ENCODE measurements at places on chromosomes 1 and 21.

DNA sequence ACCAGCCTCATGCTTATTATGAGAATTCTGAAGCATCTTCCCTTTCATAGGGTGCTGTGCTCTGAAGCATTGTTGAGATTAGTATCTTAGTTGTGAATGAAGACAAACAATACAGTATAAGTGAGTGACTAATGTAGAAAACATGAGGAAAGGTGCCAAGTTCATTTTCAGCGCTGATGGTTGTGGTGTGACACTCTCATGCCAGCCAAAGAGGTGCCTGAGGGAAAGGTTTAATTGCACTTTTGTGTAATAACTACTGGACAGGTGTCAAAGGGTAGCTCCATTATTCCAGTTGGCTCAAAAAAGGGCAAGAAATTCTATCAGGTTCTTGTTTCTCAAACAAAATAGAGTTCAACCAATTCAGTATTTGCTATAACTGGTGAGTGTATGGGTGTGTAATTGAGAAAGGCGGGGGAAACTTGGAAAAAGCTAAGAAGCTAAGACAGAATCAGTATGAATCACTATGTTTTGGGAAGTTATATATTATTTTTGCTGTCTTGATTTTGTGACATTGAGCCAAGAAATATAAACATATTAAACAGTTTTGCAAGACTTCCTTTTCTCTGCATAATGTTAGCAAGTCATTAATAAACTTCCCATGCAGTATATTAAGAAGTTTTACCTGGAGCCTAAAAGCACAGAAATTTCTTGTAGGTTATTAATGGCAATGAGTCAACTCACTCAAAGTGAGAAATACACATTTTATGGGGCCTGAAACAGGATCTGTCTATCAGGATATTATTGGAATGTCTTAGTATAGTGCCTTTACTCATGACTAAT lies 31.8 kb downstream of the KCNK2 start:
- no peak for DNase-seq

- DNase-seq: no peak
These were observed 336.2 kb upstream of the SGIP1 start for GRCh38 chr1:66197785-66198184.

DNA sequence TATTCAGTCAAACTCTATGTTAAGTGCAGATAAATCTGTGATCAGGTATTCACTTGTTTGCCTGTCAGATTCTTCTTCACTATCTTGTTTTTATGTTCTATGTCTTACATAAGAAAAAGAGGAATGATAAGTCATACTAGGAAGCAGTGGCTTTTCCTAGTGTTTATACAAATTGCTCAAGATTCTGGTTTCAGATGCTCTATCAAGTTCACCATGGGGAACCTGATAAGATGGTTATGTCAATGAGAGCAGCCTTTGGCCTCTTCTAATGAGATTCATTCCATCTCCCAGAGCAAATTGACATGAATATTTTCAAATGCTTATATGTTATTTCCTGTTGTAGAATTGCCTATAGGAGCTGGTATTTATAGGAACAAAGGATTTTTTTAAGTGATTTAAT lies 218.8 kb upstream of the TMPRSS15 start:
- no peak for DNase-seq

- no peak for DNase-seq
These were observed 50.7 kb upstream of the H6PD start for GRCh38 chr1:9183898-9184297.

DNA sequence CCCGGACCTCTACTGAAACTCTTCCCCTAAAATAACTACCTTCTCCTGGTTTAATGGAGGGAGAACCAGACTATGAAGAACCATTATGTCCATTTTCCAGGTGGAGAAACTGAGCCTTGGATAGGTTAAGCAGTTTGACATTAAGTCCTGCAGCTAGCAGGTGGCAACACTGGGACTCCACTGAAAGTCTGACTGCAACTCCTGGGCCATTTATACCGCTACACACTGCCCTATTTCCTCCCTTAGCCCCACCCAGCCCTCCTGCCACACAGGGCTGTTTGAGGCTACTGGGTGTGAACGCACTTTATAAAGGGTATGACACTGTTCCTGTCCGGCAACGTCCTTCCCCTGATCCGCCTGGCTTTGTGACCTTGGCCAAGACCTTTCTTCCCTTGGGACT lies 511 bp upstream of the INPP5B start:
- no peak for DNase-seq

DNA sequence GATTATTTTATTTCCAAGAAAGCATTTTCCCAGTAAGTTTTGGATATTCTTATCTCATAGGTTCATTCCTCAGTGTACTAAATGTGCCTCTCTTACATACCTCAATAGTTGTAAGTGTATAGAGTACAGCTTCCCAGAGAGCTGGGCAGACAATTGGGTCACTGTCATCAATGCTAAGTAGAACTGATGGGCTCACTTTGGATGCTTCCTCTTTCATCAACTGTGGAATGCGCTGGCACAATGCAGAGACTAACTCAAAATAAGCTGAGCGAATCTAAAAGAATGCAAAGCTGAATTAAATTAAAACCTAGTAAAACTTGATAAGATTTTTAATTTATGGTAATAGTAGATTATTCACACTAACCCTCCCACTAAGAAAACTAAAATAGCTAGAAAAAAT lies 21.5 kb downstream of the LTN1 start:
- no peak for DNase-seq

GRCh38 chr21:34369741-34370140 lies 5.6 kb upstream of the SMIM11 start:
- no peak for DNase-seq

DNA sequence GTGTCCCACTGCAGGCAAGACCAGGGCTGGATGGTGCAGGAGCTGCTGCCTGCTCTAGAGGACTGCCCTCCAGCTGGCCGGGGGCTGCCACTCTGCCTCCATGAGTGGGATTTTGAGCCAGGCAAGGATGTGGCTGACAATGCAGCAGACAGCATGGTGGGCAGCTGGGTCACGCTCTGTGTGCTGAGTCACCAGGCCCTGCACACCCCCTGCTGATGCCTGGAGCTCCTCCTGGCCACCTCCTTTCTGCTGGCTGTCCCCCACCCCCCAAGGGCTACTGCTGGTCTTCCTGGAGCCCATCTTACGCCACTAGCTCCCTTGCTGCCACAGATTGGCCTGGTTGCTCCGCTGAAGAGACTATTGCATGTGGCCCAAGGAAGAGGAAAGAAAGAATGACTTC lies 3.9 kb upstream of the ZSCAN20 start:
- no peak for DNase-seq

- no peak for DNase-seq
These were observed 33.8 kb downstream of the PCNX2 start for GRCh38 chr1:233261695-233262094.

DNA sequence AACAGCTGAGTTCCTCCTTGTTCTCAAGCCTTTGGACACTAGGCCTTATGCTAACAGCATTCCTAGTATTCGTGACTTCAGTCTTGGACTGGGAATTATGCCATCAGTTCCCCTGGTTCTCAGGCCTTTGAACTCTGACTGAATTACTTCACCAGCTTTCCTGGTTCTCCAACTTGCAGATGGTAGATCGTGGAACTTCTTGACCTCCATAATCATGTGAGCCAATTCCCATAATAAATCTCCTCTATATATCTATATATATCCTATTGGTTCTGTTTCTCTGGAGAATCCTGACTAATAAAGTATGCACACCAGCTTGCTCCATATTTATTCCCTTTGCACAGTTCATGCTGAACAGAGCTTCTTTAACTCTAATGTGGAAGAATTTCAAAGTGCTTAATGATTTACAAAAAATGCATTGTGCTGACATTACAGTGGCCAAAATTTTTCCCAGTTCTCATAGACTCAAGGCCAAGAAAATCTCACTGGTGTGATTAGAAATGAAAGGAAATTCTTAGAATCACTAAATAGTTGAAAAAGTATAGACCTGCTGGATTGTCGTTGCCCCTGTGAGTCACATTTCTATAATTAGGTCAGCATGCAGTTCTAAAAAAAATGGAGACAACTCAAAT lies 462.9 kb upstream of the ADAMTS5 start:
- no peak for DNase-seq

- DNase-seq: no peak
These were observed 114.7 kb downstream of the PBX1 start for GRCh38 chr1:164673584-164674214.

GRCh38 chr1:1255078-1255477 lies 8.6 kb upstream of the C1QTNF12 start:
- DNase-seq: no peak

DNA sequence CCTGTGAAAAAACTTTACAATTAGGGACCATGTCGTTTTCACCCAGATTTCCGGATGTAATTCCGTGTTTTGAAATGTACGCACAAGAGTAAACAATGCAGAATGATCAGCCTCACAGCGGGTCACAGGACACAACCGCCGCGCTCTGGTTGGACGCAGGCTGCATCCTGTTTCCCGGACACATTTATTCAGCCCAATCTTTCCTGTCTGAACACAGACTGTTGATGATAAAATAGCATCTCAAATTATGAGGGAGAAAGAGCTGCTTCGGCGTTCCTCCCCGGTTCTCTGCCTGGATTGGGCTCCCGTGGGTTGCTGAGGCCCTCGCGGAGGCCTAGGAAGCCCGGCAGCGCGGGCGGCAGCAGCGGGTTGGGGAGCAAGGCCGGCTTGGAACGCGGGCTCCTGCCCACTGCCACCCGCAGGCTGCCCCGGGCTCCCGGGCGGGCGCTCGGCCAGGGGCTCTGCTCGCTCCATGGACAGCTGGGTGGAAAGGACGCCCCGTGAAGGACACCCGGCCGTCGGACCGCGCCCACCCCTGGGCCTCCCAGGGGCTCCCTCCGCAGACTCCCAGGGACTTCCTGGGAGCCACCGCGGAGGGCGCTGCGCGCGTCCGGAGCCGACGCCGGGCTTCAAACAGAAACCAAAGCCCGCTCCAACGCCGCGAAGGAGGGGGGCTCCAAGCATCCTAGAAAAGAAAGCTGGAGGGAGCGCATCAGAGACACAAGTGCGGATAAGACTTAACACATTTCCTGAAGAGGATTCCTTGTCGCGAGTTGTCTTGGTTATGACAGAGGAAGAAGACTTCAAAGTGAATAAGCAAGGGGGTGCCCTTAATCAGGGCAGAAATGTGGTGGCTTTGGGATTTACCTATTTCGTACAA lies 122.3 kb downstream of the ESRRG start:
- no peak for DNase-seq

- DNase-seq: no peak
These were observed 576 bp downstream of the CCN1 start for GRCh38 chr1:85580872-85581801.

DNA sequence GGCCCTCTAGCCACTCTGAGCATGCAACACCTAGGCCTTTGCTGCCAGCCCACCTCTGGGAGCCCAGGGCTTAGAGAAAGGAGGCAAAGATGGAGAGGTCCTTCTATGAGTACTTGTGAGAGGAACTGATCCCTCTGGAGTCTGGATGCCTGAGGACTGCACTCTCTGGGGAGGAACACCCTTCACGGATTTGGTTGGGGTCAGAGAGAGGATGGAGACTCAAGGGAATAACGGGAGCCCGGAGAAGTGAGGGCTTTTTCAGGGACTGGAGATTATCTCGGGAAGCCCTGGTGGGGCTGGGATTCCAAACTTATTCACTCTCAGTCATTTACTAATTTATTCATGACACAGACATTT lies 413 bp upstream of the C1orf232 start:
- no peak for DNase-seq

DNA sequence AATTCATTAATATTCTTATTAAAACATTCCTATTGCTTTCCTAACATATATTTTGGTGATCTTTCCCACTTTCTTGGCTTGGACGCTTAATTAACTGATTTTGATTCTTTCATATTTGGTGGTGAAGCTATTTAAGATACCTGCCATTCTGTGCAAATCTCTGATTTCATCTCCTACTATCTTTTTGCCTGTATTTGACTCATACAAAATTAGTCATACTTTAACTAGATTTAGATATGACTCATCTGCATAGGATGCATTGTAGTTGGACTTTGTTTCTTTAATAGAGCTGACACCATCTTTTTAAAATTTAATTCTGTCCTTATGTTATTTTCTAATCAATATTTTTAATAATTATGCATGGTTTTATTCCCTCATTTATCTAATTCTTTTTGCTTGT lies 93.8 kb upstream of the PLPPR4 start:
- no peak for DNase-seq

- DNase-seq: no peak
These were observed 4.6 kb downstream of the PTGER3 start for GRCh38 chr1:71043065-71043464.

DNA sequence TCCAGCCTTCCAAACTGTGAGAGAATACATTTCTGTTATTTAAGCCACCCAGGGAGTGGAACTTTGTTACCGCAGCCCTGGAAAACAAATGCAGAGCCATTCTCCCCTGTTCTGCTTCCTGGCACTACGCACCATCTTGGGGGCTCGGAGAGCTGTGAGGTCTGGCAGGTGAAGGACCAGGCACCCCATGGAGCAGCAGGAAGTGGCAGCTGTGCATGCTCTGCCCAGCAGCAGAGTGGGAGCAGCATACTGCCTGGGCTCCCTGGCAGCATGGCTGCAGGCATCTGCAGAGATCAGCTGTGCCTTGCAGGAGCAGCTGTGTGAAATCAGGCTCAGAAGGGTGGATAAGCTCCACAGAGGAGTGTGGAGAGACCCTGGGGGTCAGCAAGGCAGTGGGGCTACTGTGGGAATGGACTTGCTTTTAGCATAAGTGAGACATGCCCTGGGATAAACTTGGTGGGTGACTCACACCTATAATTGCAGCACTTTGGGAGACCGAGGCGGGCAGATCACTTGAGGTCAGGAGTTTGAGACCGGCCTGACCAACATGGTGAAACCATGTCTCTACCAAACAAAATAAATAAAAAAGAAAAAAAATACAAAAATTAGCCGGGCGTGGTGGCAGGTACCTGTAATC lies 17.7 kb upstream of the ZSCAN20 start:
- no peak for DNase-seq

GRCh38 chr1:77063118-77063517 lies 156.1 kb downstream of the PIGK start:
- no peak for DNase-seq

DNA sequence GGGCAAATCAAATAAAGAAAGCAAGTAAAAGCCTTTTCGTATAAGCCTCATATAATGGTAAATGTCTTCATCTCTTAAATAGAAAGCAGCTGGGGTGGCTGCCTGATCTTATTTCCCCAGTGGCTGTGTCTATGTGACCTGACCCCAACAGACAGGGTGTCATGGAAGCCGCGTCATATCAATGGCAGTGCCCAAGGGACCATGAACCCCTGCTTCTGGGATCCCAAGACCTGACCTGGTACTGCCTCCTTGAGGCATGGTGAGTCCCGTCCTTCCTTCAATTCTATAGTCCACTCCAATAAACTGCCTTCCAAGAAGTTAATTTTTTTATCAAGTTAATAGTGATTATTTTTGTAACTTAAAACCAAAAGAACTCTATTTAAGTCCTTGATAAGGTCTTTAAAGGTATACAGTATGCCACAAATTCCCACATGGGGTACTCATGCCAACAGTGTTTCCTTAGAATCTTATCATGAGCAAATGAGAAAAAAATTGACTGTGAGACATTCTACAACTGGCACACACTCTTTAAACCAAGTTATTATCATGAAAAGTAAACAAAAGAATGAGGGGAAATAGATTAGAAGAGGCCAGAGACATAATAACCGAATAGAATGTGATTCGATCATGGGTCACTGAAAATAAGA lies 104.6 kb downstream of the ADSS2 start:
- DNase-seq: no peak

Measured in stimulated activated CD8-positive, alpha-beta memory T cell treated with anti-CD3 and anti-CD28 coated beads, Interleukin-7, amount 100 ng/mL, for 48 hours (primary cell).